A375 (cell line): ENCODE measurements at places on chromosomes 5 and 9. TPM values are rescaled to one million over a fixed set of nuclear protein-coding genes. Genes with fewer than 3 reads are reported as not detected.

Gene NR5A1
- 0.08 TPM in 1 of 2 replicates, not detected in the other for total RNA-seq

Gene PLPP7
- 8.4 and 8.9 TPM in 2 replicates for total RNA-seq

Gene DMGDH
- not detected in 2 replicates for total RNA-seq

Gene SLC2A6
- total RNA-seq: 3.3 and 4.2 TPM in 2 replicates

Gene TNFSF15
- total RNA-seq: not detected in 2 replicates

Gene FGD3
- 0.23 and 0.37 TPM in 2 replicates for total RNA-seq

Gene LCN15
- total RNA-seq: not detected in 2 replicates

Gene HTR4
- total RNA-seq: not detected in 2 replicates
